CD4-positive, alpha-beta T cell treated with Interferon alpha-2 for 1 hour (primary cell): ENCODE measurements at places on chromosomes 4 and X.

- DNase-seq, result no peak
Observed at GRCh38 chrX:41518127-41518840, 71.1 kb downstream of the NYX start.

DNA sequence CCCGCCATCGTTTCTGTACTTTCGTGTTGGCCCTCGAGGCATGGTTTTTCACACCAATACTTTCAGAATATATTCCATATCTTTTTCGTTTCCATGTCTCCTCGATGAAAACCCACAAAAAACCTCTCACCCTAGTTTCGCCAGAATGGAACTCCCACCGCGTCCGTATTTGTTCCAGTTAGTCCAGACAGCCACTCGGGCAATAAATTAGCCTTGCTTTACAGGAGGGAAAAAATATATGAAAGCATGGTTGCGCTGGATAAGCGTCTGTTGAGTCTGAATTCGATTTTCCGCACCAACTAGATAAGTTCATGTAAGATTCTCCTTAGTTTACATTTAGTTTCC, 550 bp upstream of the CHM start:
- DNase-seq, result no peak

DNA sequence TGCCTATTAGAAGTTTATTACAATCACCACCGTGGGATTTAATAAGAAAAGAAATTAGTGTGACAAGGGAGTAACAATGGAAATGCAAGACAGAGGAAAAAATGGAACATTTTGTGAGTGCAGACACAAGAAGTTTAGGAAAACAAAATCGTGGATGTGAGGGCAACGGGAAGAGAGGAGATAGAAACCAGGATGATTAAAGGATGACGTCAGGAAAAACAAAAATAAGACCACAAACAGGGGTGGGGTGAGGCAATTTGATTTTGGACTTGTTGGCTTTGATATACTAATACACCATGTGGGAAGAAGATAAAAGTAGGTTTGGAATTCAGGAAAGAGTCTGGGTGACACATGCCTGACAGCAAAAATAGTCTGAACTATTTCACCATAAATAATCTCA, 38.2 kb upstream of the GPM6A start:
- DNase-seq, result no peak

DNA sequence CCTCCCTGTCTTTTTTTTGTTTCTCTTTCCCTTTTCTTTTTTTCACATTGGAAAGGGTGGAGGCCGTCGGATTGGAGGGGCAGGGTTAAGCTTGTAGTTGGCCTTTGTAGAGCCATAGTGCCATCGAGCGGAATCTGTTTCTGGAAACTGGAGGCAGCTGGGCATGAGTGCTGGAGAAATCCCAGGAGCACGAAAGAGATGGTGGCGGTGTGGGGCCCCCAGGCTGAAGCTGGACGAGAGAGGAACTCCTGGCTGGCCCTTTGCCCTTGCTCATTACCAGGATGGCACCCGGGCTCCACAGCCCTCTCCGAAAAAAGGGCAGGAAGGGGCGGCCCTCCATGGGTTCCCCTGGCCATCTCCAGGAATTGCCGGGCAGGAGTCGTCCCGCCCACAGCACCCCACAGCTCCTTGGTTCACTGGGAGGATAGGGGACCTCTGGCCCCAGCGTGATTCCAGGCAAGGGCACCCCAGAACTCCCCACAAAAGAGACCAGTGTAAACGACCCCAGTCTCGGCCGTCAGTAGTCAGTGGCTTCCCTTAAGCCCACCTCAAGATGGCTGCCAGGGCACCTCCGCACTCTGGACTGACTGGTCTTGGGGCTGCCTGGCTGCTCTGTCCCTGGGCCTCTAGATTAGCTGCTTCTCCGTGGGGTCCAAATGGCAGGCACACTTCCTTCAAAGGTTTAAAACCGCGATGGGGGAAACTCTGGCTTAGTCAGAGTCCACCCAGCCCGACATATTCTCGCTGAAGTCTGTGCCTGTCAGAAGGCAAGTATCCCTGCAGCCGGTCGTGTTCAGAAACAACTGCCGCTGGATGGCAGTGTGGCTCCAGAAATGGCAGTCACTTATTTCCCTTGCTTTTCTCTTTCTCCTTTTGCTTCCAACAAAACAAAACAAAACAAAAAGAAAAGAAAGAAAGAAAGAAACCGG, 74.1 kb downstream of the NBDY start:
- peak; percentile 54 for DNase-seq

DNA sequence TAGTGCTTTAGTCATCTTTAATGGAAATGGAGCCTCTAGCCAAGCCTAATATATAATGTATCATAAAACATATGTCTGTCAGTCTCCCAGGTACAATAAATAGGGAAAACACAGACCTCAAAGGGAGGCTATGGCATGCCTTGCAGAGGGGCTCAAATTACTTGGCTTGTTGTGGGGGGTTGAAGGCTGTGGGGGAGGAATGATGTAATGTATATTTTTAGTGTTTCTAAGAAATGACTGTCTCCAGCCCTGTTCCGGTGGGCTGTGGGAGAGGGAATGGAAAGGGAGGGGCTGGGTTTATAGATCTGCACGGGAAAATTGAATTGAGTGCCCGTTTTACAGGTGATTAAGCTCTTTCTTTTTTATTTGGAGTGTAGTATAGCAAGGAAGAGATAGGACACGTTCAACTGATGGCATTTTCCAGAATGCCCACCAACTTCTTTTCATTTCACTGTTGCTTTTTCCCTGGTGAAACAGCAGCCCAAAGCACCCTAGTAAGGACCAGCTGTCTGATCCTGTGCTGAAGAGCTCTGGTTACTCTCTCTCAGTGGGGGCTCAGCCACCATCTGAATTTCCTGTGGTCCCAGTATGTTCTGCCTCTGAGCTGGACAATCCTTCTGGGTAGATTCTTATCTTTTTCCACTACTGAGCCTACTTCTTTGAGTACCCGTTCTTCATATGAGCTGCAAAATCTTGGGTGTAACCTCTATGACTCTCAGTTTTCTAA, 220.7 kb upstream of the CASK start:
- no peak for DNase-seq

- DNase-seq, result peak; percentile 30
Observed at GRCh38 chr4:85147481-85148076, 181.1 kb upstream of the WDFY3 start.

- DNase-seq, result no peak
Observed at GRCh38 chr4:2914256-2915126, 48.7 kb downstream of the NOP14 start.

- no peak for DNase-seq
Observed at GRCh38 chr4:79611026-79611425, 203.0 kb upstream of the GK2 start.

GRCh38 chr4:105632599-105632998, 75.9 kb downstream of the INTS12 start:
- no peak for DNase-seq

- DNase-seq, result no peak
Observed at GRCh38 chr4:147570616-147571015, 46.6 kb upstream of the TMEM184C start.

GRCh38 chr4:150033081-150033480, 45.2 kb upstream of the DCLK2 start:
- DNase-seq, result no peak

- DNase-seq, result no peak
Observed at GRCh38 chr4:142416121-142416520, 430.0 kb downstream of the INPP4B start.

- no peak for DNase-seq
Observed at GRCh38 chrX:140432346-140433175, 72.3 kb downstream of the SOX3 start.

DNA sequence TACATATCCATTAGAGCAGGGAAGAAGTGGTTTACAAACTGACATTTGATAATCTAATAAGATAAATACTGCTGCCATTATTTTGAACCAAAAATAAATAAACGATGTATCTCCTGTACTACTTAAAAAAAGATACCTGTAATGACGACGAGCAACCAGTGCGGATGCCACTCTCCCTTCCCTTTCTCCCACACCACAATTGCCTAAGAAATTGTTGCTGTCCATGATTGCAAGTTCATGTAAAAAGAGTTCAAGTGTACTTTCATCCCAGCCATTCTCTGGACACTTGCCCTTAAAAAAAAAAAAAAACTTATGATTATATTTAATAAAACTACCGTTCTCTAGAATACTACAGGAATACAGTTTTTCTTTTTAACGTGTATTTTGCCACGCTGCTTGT, 1.4 kb downstream of the SEPSECS start:
- no peak for DNase-seq

- DNase-seq, result peak; percentile 63
Observed at GRCh38 chrX:129984111-129984958, 1.9 kb downstream of the BCORL1 start.

- DNase-seq, result no peak
Observed at GRCh38 chr4:64721106-64721505, 311.9 kb upstream of the TECRL start.

DNA sequence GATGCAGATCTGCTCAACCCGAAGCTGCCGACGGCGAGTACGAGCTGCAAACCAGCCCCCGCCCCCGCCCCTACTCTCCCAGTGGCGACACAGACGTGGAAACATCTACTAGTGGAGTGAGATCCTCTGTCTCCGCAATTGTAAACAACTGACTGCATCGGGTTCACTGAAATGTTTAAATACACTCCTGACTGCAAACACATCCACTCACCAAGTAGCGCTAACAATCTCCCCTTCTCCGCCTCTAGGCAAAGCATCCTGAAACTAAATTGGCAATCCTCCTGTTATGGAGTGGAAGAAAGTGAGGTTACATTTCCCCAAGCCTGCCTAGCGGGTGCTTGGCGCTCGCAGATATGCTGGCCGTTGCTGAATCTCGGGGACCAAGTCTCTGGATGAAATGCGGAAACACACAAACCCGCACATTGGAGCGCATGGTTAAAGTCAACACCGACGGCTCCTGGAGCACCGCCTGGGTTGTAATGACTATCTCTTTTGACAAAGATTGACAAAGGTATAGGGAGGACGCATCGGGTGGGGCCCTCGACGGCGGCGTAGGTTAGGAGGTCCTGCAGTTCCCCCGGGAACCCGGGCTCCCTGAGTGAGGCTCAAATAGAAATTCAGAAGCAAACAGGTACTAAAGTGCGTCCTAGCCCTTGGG, 117.0 kb upstream of the TEX13C start:
- no peak for DNase-seq
